ENCODE measurements at places on chromosomes 5 and 9.

DNA sequence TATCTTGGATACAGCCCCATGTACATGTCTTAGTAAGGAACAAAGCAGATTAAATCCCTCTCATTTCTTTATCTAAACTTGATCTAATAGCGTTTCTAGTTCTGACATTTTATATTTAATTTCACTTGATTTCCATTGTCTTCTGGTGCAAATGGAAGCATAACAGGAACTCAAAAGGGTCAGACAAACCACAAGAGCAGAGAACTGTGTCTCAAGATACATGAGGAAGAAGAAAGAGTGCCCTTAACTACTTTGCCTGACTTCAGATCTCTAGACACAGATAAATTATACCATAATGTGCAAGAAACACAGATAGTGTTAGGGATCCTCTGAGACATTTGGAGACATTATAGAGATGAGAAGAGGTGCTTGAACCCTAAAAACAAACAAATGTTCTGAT is 20.7 kb upstream of the STX17 start:
- no peak for DNase-seq

GRCh38 chr5:144453753-144454152 is 283.1 kb downstream of the KCTD16 start:
- no peak for DNase-seq

- DNase-seq, result peak; percentile 37
Observed at GRCh38 chr9:18143073-18143745, 330.7 kb upstream of the ADAMTSL1 start.

DNA sequence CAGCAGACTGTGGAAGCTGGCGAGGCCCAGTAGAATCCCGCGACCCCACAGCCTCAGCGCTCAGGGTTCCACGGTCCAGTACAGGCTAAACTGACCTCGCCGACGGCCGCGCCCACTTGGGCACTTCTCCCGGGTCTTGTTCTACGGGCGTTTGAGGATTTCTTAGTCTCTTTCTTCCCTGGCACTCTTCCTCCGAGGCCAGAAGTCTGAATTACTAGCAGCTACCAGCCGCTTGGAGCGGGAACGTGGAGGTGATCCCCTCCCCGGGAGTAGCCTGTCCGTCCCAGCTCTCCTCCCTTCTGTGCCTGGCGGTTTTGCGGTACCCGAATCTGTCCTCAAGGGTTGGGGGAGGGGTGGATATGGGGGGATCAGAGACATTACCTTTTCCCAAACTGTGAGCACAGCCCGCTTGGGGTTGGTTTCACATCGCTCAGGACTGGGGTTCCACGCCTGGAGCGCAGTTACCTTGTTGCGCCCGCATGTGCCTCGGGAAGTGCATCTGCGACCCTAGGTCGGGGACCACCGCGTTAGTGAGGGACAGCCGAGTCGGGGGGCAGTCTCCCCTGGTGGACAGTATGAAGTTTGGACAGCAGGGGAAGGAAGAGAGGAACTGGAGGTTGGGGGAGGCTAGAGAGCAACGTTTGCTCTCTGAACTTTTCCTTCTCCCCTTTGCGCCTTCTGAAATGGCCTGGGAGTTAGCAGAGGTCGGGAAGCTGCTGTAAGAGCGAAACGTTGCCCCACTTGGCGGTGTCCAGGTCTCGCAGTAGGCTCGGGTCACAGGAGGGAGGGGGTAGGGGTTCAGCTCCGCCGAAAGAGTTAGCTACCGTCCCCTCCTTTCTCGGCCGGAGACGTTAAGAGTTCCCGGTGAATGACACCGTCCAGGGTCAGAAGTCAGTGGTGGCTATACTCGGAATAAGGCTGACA is 190.8 kb downstream of the MEF2C start:
- DNase-seq, result no peak

DNA sequence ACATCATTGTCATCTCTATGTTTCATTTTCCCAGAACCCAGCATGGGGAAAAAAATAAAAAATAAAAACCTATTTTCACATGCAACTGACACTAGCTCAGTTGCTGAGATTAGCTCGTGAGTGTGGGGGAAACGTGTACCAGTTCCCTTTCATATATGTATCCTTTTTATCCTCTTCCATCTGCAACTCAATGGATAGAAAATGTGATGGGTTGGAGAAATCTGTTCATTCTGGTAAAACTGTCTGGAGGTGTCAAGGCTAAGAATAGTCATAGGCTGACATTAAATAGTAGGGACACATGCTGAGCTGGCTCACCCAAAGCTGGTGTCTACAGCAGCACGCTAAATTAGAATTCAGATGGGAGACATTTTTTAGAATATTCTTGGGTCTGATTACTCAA is 519.3 kb downstream of the ELAVL2 start:
- no peak for DNase-seq

DNA sequence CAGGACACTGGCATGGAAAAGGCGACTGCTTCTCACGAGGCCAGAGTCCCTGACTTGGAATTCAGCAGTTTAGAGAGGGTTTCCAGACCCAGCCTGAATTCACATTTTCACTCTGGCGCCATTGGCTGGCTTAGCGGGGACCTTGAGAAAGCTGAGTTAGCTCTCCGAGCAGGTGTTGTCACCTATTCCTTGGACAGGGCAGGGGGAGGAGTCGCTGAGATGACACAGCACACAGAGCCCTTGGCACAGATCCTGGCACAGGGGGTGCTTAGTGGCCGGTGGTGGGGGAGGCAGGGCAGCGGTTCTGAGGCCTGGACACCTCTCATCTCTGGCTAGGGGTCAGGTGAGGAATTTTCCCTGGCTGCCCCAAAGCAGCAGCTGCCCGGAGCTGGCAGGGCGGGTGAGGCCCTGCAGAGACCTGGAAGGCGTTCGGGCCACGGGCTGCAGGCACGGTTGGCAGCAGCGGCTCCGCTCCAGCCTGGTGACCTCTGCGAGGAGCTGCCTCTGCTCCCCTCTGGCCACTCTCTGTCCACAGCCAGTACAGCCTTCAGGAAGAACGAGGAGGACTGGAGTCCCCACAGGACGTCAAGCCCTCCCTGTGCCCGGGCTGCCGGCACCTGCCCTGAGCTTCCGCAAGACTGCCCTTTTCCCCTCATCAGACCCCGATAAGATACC is 72.4 kb upstream of the RAPGEF1 start:
- DNase-seq, result no peak

- DNase-seq, result no peak
Observed at GRCh38 chr9:97695995-97696802, 941 bp downstream of the XPA start.

DNA sequence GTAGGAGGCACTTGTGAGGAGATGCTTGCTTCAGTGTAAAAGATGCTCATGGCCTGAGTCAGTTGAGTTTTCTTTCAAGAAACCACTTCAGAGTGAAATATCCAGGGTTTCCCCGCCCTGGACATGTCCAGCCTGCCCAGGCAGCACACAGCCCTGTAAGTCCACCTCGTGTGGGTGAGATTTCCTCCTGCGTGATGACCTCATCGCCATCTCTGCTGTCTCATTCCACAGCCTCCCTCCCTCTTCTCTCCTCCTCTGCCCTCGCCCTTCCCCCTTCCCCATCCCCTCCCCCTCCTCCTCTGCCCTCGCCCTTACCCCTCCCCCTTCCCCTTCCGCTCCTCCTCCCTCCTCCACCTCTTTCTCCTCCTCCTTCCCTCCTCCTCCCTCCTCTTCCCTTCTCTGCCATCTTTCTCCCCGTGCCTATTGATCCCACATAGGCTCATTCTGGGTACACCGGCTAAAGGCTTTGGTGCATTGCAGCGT is 34.0 kb upstream of the NCS1 start:
- peak; percentile 88 for DNase-seq

DNA sequence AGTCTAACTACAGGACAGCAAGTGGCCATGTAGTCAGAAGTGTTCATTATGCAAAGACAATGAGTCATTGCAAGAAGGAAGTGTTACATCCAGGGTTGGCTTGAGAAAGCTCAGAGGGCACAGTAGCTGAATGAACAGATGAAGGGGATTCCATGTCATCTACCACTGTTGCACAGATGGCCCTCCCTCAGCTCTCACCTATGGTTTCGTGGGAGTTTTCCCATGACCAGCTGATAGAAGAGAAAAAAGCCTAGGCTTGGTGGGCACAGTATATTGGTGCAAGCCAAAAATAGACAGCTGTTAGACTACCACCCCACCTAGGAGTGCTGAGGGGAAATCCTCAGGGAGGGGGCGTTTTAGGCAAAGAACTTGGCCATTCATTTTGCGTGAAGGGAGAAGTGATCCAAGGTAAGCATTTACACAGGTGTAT is 217.0 kb downstream of the DMRT2 start:
- DNase-seq, result no peak

DNA sequence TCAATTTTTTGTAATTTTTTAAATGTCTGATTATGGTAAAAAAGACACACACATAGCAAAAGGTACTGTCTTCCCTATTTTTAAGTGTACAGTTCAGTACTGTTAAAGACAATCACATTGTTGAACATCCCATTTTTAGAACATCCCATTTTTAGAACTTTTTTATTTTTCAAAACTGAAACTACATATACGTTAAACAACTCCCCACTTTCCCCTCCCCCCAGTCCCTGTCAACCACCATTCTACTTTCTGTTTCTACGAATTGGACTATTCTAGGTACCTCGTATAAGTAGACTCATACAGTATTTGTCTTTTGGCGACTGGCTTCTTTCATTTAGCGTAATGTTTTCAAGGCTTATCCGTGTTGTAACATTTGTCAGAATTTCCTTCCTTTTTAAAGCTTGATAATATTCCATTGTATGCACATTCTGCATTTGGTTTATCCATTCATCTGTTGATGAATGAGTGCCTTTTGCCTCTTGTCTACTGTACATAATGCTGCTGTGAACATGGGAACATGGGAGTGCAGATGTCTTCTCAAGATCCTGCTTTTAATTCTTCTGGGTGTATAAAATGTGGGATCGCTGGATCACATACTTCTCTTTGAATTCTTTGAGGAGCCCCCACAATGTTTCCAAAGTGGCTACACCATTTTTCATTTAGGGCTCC is 154.0 kb downstream of the PIK3R1 start:
- DNase-seq, result no peak

DNA sequence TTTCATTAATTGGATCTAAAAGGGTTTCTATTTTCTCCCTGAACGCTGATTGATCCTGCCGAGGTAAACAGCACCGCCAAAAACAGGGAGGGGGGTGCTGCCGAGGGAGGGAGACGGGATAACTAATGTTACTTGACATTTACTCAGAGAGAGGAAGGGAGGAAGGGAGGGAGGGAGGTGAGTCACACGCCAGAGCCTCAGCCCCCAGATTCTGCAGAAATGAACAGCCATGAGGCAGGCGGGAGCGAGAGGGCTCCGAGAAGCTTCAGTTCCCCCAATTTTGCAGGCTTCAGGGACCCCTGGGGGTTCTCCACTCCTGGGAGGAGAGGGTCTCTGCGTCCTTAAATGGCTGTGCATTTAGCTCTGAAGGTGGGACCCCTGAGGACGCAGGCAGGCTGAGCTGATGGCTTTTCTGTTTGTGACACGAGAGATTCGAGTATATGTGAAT is 59.1 kb upstream of the IER5L start:
- peak; percentile 70 for DNase-seq

DNA sequence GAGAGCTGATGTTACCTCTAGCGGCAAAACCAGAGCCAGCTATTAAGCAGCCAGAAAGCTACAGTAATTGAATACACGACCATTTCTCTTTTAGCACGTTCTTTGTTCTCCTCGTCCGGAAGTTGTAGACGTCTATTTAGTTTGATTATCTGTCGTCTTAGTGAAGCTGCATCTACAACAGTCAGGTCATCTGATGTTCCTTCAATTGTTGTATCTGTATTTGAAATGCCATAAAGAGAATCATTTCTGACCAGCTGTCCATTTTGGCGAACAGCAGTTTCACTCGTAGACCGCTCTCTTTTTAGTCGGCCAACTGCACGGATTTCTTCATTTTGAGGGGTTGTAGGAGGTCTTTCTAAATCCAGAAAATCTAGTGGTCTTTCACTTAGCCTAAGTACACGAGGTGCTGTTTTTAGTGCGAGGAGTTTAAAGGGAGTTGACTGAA is 12.6 kb downstream of the PDE6A start:
- DNase-seq, result no peak

DNA sequence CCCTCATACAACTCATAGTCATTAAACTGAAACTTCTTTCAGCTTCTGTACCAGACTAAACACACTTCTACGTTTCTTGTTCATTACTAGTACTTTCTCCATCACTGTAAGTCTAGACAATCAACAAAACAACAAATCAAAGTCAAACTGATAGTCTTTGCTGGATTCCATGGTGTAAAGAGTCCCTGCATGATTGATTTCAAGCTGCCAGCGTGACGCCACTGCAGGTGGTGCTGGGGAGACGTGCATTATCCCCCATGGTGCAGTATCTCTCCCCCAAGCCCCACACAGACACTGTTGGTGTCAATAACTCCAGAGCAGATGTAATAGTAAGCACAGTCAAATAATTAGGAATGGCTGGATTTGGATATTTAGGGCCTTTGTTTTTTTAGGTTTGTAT is 10.7 kb upstream of the SLC2A8 start:
- no peak for DNase-seq

GRCh38 chr5:129245489-129245888 is 150.9 kb downstream of the ISOC1 start:
- peak; percentile 60 for DNase-seq

GRCh38 chr9:70292253-70292652 is 33.5 kb downstream of the SMC5 start:
- no peak for DNase-seq

DNA sequence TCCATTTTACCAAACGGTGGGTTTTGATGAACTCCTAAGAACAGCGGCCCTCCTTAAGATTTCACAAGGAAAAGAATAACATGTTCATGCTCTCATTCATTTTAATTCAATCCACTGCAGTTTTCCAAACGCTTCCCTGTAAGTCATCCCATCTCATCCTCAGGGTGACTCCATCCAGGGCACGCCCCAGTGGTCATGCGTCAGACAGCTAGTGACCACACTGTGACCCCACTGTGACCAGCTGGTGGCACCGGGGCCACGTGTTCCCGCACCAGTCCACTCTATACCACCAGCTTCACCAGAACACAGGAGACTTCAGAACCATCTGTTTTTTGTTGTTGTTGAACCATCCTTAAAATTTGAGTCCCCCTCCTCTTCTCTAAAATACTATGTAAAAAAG is 14.3 kb downstream of the ATPSCKMT start:
- DNase-seq, result no peak

Measured in cardiac fibroblast (primary cell).